Upper lobe of left lung (tissue), 6 donors: ENCODE measurements at places on chromosomes 4 and X.

DNA sequence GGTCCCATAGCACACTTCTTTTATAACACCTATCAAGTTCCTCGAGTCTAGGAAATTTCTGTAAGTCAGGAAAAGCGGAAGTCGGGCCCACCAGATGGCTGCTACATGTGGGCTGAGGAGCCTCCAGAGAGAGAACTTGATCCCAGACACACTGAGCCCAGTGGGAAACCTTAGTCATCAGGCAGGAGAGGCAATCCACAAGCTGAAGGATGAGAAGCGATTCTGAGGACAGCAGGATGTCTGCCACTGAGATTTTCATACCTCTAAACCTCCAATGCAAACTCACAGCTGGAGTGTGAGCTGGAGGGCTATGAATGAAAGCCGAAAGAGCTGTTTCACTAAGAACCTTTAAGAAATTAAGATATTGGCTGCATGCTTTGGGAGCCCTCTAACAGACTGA lies 52.6 kb upstream of the PDHA1 start:
- DNase-seq, result no peak

DNA sequence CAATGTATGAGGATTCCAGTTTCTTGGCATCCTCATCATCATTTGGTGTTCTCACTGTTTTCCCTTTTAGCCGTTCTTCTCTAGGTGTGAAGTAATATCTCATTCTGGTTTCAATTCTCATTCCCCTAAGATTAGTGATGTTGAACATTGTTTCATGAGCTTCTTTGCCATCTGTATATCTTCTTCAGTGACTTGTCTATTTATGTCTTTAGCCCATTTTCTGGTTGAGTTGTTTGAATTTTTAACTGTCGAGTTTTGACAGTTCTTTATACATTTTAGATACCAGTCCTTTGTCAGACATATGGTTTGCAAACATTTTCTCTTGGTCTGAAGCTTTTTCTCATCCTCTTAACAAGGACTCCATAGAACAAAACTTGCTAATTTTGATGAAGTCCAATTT lies 101.1 kb downstream of the NHSL2 start:
- DNase-seq, result no peak

GRCh38 chr4:79611026-79611425 lies 203.0 kb upstream of the GK2 start:
- no peak for DNase-seq

DNA sequence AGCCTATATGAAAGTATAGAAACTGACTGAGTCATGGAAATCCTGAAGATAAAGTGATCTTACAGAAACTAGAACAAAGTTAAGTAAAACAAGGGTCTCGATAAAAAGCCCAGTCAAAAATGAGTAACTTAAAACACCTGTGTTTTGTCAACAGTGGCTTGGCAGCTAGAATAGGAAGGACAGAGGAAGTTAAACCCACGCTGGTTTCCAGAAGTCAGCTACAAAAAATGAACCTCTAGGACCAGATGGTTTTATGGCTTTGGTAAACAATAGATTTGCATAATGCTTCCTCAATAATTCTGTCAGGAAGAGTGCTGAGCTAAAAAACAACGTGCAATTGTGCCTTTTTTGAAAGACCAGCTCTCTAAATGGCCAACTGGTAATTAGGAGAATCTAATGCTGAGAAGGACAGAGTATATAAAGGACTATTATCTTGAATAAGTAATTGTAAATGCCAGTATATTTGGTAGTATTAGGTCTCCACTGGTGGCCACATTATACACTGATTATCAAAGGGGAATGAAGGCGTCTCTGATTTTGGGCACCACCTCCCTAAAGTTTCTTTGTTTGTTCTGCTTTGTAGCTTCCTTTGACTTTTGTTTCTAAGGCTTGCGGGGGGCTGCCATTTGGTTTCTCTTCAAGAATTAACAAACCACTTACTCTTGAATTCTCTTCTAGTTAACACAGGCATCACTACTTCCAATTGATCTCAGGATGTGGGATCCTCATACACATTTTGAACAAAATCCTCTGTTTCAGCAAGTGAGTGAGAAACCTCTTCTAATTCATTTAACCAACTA lies 72.2 kb upstream of the PPP3CA start:
- DNase-seq, result no peak

GRCh38 chr4:155591738-155592143 lies 74.9 kb upstream of the GUCY1A1 start:
- no peak for DNase-seq

- DNase-seq, result no peak
Observed at GRCh38 chrX:137071596-137071995, 37.8 kb upstream of the GPR101 start.

DNA sequence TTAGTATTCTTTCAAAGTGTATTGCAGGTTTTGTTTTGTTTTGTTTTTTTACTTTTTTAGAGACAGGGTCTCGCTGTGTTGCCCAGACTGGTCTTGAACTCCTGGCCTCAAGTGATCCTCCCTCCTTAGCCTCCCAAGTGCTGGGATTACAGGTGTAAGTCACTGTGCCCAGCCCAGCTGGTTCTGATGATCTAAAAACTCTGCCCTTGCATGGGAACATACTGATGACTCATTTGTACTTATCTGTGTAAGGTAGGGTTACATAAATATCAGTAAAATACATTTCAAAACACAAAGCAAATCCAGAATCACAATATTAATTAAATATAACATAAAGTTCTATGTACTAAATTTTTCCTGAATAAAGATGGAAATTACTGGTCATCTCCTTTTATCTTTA lies 7.4 kb upstream of the SLC9B1 start:
- no peak for DNase-seq

- no peak for DNase-seq
Observed at GRCh38 chr4:39285111-39285795, 80.9 kb downstream of the RFC1 start.

DNA sequence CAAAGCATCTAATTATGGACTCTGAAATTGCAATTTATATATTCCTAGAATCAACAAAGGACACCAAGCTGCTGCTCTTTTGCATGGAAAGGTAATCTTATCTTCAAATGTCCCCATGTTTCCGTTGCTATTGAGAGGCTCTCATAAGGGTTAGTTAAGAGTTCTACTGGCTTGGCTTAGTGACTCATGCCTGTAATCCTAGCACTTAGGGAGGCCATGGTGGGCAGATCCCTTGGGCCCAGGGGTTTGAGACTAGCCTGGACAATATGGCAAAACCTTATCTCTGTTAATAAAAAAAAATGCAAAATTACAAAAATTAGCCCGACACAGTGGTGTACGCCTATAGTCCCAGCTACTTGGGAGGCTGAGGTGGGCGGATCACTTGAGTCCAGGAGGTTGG lies 93.4 kb upstream of the RAPGEF2 start:
- no peak for DNase-seq
